ENCODE measurements at places on chromosomes 3 and 15.

- DNase-seq: no peak
Observed at GRCh38 chr3:2897821-2898220, 212.4 kb downstream of the IL5RA start.

DNA sequence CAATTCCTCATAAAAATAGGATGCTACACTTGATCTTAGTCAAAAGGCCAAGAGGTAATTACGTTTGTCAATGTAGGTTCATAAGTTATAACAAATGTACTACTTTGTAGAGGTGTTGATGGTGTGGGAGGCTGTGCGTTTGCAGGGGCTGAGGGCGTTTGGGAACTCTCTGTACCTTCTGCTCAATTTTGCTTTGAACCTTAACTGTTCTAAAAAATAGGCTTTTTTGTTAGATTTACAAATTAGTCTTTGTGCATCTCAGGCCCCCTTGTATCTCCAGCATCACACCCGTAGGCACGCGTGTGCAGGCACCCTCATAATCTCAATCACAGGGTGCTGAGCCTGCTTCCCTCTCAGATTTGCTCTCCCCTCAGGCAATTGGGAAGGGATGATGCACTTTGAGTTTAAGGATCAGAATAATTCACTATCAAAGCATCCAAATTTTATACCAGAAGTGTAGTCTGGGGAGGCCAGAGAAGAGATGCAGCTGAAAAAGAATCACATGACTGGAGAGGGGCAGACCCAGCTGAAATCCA lies 36.1 kb upstream of the STRIT1 start:
- DNase-seq: no peak

GRCh38 chr15:55993804-55994560 lies 570 bp upstream of the NEDD4 start:
- no peak for DNase-seq

GRCh38 chr3:80676866-80677265 lies 909.1 kb upstream of the ROBO1 start:
- DNase-seq: no peak

- DNase-seq: no peak
Observed at GRCh38 chr15:81506071-81506470, 132.1 kb upstream of the TMC3 start.
